T-cell (primary cell): ENCODE measurements at places on chromosomes 13 and 19. TPM values are rescaled to one million over a fixed set of nuclear protein-coding genes. Genes with fewer than 3 reads are reported as not detected.

Gene PDE4C
- total RNA-seq: not detected

Gene VAV1
- 114 TPM for total RNA-seq

Gene IGSF23
- total RNA-seq: not detected

Gene ZNF563
- total RNA-seq: 13.9 TPM

Gene ZNF880
- total RNA-seq: 15.3 TPM

Gene ELF1
- total RNA-seq: 221 TPM

Gene ZNF823
- total RNA-seq: 6.4 TPM

Gene F2RL3
- not detected for total RNA-seq

Gene CLDN10
- total RNA-seq: not detected

Gene MYBPC2
- not detected for total RNA-seq

DNA sequence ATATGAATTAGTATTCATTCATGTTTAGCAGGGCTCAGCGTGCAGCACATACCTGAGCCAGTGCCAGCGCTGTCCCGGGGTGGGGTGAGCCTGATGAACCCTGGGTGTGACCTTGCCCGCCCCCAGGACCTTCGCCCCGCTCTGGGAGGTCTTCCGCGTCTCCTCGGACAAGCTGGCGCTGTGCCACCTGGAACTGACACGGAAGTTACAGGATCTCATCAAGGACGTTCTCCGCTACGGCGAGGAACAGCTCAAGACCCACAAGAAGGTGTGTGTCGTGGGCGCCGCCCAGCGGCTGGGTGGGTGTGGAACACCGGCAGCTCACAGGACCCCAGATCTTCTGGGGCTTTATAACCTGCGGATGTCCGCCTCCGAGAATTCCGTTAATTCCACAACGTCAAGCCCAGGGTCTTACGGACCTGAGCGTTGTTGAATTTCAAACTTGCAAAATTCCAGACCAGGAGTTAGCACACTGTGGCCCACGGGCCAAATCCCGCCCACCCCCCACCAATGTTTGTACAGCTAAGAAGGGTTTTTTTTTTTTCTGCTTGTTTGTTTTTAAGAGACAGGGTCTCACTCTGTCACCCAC, 15.4 kb downstream of the FCHO1 start:
- DNase-seq: peak; percentile 29

DNA sequence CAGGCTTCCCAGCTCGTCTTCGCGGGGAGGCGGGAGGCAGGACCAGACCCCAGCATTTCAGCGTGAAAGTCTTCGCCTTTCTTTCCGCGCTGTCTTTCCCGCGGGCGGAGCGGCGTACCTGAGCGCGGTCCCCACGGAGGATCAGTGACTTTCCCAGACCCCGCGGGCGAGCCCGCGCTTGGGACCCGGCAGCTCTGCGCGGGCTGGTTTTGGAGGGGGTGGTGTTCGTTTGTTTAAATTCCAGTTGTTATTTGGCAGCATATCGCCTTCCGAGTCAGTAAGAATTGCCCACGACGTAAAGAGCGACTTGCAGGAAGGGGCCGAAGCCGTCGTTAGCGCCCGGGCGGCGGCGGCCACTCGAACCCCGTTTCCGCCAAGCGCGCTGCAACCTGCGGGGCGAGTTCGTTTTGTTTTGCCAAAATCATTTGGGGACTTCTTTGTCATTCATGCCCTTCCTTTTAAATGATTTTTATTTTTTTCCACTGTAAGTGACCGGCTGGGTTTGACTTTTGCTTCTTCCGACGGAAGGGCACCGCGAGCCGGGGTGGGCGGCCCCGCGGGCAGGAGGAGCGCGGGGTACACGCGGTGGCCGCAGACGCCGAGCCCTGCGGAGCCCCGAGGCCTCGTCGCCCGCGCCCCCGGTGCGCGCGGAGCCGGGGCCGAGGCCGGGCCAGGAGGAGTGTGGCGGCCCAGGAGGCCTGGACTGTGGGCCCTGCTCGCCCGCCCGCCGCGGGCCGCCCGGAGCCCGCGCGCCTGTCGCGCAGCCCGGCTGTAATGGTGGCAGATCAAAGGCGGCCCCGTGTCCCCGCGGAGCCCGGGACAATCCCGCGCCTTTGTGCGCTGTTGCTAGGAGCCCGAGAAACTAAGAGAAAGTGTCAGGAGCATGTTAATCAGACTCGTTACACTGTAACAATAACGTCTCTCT, 75.9 kb downstream of the ZIC5 start:
- DNase-seq: no peak

DNA sequence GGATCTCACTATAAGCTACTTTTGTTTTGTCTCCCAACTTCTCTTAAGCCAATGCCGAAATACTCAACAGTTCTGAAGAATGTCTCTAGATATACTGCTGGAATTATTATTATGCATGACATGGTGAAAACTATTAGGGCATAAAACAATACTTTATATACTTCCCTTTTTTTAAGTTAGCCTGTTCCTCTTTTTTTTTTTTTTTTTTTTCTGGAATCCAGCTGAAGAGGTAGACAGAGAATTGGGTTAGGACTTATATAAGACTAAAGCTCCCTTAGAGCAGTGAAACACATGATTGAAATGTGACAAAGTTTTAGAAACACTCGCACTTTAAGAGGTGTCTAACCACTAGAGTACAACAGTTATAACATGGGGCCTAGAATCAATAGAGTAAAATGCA, 850.9 kb upstream of the PCDH9 start:
- no peak for DNase-seq

- no peak for DNase-seq
Measured at GRCh38 chr13:70249332-70250064, 141.2 kb upstream of the KLHL1 start.

DNA sequence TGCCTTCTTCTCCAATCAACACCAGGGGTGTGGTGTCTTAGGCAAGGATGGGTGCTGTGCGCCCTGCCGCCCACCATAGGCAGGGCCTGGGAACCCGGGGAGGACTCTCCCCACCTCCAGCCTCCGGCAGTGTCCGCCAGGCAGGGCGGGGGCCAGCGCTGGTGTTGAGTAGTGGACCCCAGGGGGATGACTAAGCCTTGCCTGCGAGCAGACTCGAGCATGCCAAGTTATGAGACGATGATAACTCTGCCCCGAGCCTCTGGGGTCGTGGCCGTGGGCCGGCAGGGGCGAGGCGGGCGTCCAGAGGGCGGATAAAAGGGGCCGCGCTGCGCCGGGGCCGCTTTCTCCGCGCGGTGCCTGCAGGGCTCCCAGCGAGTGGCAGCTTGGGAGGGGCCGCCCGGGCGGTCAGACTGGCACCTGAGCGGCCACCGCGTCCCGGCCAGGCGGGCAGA, at the start of gene MEDAG:
Gene MEDAG (plus strand): TSS at position 340 of the 452 bp plus-strand sequence. CDS start 245 bp downstream, outside the sequence.
- DNase-seq: no peak

- no peak for DNase-seq
Measured at GRCh38 chr19:31530781-31531180, 181.5 kb upstream of the TSHZ3 start.

DNA sequence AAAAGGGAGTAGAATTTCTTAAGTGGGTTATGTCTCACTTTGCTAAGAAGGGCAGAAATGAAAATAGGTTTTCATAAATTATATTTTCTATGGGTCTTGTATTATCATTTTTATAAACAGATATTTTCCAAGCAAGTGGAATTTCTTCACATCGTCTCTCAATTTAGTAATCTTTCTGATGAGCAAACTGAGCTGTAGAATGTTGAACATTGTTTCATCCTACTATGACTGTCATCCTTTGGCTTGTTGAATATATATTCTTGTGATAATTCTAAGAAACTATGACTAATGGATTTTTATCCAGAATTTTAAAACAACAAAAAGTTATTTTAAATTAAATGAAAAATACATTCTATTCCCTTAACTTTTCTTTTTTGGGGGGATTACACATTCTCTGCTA, 313.8 kb downstream of the ENOX1 start:
- DNase-seq: no peak

DNA sequence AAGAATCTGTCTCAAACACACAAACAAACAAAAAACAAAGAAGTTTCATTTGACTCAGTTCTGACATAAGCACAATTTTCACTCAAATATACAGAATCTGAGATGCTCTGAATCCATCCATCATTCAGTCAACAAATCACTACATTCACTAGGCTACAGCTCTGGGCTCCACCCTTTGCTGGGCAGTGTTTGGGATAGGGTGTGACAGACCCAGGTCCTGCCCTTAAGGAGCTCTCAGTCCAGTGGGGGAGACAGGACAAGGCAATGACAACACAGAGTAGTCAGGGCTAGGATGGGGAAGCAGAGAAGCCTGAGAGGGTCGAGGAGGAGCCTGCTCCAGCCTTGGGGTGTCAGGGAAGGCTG, 45.3 kb downstream of the SPTBN4 start:
- no peak for DNase-seq

GRCh38 chr19:55341171-55341588, 1.5 kb downstream of the KMT5C start:
- peak; percentile 39 for DNase-seq

GRCh38 chr19:10744253-10744798, 26.4 kb downstream of the DNM2 start:
- no peak for DNase-seq

DNA sequence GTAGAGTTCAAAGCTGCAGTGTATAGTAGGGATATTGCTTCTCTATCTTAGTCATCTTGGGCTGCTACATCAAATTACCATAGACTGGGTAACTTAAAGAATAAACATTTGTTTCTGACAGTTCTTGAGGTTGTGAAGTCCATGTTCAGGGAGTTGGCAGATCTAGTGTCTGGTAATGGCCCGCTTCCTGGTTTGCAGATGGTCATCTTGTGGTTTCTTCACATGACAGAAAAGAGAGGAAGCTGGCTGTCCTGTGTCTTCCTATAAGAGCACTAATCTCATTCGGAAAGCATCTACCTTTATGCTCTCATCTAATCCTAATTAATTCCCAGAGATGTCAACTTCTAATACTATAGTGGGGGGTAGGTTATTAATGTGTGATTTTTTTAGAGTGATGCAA, 6.2 kb downstream of the ZNF763 start:
- no peak for DNase-seq

DNA sequence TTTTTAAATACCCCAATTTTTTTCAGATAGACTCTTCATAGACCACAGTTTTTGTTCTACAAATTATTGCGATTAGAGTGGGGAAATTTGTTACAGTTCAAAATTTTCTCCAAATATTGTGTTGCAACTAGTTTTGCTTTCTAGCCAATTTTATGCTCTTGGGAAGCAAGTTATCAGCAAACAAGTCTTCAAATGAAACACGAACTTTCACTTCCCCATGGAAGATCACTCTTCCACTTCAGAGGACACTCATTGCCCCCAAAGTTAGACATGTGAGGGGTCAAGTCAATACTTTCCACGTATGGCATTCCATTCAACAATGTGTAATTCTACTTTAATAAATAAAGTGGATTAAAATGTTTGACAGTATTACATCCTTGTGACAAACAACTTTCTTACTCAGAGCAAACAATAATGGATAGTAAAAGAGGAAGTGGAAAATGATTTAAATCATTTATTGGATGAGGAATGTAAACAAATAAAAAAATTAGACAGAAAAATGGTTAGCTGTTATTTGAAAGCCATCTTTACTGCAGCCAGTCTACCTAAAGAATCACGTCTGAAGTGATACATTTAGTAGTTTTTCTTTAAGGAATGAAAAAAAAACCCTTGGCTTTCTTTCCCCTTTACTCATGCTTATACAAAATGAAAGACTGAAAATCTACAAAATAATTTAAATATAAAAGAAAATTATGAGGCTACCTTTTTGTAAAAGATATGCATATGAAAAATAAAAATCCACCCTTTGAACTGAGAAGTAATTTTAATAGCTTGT, 41.2 kb upstream of the TNFSF11 start:
- DNase-seq: no peak

- no peak for DNase-seq
Measured at GRCh38 chr19:47096100-47096704, 17.4 kb downstream of the ZC3H4 start.

DNA sequence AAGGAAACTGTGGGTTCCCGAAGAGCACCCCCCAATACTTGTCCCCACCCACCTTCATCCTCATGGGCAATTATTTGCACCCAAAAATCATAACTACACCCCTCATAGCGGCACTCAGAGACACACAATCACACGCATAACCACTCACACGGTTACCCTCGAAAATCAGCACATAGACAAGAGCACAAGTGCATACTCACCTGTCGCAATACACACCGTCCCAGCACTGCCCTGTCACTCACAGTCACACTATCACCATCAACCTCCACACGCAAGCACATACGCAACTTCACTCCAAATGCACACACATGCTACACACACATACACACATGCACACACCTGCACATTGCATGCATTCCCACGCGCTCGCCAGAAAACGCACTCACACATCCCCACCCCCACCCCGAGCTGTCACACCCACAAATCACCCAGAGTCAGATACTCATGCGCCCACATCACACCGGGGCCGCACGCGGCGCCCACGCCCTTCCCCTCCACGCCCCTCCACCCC, 535 bp downstream of the COL5A3 start:
- no peak for DNase-seq

DNA sequence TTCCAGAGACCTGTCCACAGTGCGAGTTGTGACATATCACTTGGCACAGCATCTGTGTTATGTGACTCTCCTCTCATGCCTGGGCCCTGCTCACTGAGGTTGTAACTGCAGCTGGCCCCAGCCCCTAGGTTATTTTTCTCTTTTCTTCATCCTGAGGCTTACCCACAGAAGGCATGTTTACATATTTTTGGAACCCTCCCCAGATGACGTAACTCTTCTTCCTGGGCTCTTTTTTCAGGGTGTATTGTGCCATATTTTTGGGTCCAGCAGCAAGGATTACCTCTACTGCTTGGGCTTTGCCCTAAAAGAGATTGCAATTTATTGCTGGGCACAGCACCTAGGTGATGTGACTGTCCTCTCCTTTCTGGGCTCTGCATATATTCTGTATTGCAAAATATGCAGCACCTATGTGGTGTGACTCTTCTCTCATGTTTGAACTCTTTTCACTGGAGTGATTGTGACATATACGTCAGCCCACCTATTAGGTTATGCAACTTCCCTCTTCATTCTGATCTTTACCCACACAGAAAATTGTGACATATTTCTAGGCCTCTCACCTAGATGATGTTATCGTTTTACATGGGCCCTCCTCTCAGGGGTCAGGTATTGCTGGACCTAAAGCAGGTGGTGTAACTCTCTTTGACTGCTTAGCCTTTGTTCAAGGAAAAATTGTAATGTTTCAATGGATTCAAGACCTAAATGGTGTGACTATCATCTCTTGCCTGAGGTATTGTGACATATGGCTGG, 64.5 kb upstream of the ZNF724 start:
- no peak for DNase-seq

GRCh38 chr13:99083981-99084380, 106.1 kb upstream of the DOCK9 start:
- DNase-seq: no peak

DNA sequence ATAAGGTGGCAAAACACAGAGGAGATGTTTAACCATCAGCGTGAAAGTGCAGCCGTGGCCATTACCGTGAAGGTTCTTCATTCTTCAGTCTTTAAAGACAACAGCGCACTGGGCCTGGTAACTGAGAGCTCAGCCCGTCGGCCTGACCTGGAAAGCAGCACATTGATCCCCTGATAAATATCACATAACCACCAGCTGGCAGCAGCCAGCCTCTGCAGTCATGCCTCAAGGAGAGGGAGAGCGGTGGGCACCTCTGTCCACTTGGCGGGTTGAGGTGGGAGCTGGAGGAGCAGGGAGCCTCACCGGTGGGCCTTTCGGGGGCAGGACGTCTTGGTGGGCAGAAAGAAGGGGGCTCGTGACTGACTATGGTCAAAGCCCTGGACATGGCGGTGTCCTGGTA, 58.1 kb downstream of the MCF2L start:
- no peak for DNase-seq
